ENCODE measurements at places on chromosomes 1 and 21.
A peak's percentile ranks its signal among the peaks of the same experiment; 100 is the strongest.

DNA sequence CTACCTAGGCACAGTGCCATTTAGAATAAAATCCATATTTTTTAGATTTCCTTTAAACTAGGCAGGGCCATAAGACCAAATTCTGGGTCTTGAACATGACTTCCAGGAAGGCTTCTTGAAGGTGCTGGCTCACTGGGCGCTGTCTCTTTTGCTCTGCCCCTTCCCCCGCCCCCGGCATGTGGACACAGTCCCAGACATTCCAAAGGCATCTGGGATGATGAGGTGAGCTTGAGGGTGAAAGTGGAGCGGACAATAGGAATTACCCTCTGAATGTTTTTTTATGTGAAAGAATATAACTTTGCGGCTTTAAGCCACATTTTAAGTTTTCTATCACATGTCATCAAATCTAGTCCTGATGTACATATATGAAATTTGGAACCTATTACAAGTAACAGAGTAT, 29.4 kb downstream of the RWDD3 start:
- DNase-seq = no peak

DNA sequence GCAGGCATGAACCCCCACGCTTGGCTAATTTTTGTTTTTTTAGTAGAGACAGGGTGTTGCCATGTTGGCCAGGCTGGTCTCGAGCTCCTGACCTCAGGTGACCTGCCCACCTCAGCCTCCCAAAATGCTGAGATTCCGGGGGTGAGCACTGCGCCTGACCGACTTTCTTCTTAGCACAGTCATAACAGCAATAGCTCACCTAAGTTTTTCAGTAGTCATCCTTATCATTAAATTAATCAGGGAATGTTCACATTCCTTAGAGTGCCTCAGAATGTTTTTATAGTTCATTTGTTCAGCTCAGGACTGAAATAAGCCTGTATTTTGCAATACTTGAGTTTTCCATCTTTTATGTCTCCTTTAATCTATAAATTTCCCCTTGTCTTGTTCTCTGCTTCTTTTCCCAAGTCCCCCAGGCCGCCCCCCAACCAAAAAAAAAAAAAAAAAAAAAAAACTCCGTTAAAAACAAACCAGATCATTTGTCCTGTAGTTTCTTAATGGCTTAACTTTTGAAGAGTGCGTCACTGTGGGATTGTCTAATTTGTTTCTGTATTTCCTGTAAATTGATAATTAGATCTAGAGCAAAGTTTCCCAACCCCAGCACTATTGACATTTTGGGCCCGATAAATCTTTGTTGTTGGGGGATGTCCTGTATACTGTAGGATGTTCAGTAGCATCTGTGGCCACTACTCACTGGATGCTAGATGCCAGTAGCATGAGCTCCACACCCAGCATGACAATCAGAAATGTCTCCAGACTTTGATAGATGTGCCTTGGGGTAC, 120.7 kb downstream of the ITSN1 start:
- peak; percentile 32 for DNase-seq

DNA sequence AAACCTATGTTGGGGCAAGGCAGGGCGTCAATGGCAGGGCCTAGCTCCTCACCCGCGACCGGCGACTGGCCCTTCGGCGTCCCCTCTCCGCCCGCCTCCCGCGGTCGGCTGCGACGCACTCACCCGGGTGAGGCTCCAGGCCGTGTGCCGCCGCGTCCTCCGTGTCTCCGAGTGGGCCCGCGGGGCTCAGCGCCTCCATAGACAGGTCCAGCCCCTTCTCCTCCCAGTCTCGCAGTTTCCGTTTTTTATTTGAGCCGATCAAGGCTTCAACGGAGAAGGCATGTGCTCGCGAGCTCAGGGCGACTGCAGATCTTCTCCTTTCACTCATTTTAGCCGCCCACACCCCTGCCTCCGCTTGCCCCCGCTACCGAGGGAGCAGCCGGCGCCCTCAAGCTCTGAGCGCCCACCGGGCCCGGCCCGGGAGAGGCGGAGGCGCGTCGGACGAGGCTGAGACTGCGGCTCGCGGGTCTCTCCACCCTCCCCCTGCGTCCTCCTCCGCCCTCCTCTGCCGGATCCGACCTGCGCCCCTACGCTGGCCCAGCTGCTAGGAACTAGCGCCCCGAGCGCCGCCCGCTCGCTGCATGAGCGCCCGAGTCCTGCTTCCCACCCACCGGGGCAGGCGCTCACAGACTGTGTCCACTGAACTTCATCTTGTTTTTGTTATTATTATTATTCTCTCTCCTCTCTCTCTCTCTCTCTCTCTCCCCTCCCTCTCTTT, 516 bp downstream of the TBX15 start:
- no peak for DNase-seq

- no peak for DNase-seq
These were observed 20.5 kb upstream of the NPHP4 start for GRCh38 chr1:6012529-6013318.

GRCh38 chr1:245201827-245202226, 47.0 kb downstream of the KIF26B start:
- DNase-seq = no peak

- DNase-seq = peak; percentile 5
These were observed 588 bp downstream of the FLVCR1 start for GRCh38 chr1:212858461-212859265.

DNA sequence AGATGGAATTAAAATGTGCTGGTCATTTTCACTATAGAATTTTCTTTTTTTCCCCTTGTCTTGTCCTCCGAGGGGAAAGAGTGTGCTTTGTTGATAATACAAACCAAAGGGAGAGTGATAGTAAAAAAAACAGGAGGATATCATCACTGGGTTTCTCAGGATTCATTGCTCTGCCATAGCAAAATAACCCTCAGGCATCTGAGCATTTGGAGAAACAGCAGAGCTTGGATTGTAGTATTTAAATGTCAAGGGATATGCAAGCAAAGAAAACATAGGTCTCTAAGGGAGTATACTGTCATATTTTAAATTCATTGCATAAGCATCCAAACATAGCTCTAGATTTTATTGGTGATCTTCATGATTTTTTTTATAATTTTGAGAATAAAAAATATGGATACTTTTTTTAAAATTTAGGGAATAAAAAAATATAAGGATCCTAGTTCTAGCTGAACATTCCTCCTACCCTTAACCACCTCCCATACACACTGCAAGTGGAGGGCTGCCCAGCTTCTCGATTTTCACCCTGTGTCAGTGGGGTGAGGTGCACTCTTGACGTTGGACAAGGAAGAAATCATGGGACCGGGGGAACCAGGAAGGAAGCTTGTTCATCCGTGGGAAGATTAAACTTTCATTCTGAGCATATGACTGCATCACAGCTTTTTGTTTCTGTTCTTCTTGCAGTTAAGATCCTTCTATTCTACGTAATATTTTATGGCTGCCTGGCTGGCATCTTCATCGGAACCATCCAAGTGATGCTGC, 4.4 kb downstream of the ATP1B1 start:
- DNase-seq = peak; percentile 90

DNA sequence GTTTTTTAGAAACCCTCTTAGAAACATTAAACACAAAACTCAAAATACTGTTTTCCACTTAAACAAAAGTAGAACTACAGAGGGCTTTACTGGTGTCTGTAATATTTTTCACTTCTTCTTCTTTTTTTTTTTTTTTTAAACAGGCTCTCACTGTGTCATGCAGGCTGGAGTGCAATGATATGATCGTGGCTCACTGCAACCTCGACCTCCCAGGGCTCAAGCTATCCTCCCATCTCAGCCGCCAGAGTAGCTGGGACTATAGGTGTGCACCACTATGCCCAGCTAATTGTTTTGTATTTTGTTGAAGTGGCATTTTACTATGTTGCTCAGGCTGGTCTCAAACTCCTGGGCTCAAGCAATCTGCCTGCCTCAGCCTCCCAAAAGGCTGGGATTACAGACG, 194.8 kb downstream of the DAB1 start:
- no peak for DNase-seq

GRCh38 chr1:95179205-95179986, 54.6 kb upstream of the RWDD3 start:
- no peak for DNase-seq

DNA sequence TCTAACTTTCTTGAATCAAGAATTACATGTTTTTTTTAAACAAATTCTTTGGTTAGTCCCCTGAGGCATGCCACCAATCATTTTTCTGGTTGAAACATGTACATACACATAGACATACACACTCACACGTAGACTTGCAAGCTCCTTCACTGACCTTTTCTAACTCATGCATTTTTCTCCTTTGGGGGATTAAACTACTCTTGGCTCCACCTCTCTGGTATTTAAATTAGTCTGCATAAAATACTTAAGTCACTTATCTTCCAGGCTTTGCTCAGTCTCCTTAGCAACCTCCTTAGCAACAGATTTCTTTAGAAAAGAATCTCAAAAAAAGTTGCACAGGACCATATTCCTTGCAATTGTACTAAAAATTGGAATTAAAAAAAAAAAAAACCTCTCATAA, 440.9 kb upstream of the LRRC7 start:
- peak; percentile 66 for DNase-seq

GRCh38 chr1:9680828-9681227, 29.3 kb downstream of the PIK3CD start:
- no peak for DNase-seq

DNA sequence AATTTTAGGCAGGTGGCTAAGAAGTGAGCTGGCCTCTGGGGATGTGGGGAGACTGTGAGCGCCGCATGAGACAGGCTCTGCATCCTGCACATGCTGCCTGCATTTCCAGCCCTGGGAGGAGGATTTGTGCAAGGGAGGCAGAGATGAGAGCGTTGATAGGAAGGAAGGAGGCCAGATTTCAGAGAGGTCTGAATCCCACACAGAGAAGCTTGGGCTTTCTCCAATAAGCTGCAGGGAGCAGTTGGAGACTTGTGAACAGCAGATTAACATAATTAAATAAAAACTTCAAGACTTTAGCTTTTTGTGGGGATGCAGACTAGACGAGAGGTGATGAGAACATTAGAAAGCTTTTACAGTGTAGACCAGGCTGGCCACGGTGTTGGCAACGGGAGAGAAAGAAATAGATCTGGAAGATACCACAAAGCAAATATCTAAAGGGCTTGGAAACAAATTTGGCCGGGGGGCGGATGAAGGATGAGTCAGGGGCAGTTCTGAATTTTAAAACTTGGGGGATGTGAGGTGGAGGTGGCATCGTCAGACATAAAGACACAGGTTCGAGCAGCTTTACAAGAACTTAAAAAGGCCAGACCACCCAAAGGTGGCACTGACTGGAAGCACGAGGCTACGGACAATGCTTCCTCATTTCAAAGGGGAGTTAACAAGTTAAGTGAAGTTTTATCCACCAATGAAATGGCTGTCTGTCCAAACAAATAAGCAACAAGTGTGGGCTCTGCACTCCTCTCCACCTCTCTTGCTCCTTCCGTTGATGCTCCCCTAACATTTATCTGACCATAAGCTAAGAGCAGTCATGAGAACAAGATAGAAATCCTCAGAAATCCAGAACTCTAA, 57.0 kb downstream of the HIVEP3 start:
- no peak for DNase-seq

GRCh38 chr1:156894711-156895454, 1.4 kb downstream of the PEAR1 start:
- no peak for DNase-seq

- DNase-seq = no peak
These were observed 4.5 kb upstream of the TRIM17 start for GRCh38 chr1:228420968-228421826.

GRCh38 chr1:161089251-161089924, at the start of gene NECTIN4:
NECTIN4 (minus strand) TSS chr1:161089558; CDS start chr1:161089296, 262 bp downstream.
- no peak for DNase-seq

DNA sequence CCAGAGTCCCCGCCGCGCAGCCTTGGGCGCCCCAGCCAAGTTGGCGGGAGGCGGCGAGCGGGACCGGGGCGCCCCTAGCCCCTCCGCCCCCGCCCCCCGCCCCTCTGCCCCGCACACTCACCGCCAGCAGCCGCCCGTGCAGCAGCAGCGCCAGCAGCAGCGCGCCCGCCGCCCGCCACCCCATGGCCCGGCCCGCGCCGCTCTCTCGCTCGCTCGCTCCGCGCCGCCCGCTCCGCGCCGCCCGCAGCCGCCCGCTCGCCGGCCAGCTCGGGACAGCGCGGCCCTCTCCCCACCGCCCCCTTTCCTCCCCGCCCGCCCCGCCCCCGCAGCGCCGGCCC, at the start of gene HSPG2:
TSS of gene HSPG2 (minus strand) at position 277 of the 338 bp plus-strand sequence. CDS start at position 184, 93 bp downstream.
- DNase-seq = no peak

- DNase-seq = no peak
These were observed 11.2 kb upstream of the KCNE2 start for GRCh38 chr21:34352556-34352955.

- no peak for DNase-seq
These were observed 346.2 kb upstream of the LRRC7 start for GRCh38 chr1:69221524-69221923.

DNA sequence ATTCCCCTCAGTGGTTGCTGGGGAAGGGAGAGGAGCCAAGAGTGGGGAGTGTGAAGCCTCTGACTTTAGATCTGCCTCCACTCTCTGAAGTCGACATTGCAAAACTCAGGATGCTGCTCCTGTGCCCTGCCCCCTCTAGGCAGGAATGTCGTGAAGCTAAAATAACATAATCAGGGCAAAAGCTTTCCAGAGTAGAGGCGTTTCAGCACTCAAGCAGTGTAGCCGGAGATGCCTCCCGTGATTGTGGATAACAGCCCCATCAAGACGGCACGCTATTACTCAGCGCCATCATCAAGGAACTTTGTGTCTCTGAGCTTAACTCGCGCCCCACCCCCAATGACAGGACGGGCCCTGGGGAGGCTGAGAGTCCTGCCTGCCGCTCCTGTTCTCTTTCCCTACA, 60.0 kb downstream of the FBXO2 start:
- no peak for DNase-seq

DNA sequence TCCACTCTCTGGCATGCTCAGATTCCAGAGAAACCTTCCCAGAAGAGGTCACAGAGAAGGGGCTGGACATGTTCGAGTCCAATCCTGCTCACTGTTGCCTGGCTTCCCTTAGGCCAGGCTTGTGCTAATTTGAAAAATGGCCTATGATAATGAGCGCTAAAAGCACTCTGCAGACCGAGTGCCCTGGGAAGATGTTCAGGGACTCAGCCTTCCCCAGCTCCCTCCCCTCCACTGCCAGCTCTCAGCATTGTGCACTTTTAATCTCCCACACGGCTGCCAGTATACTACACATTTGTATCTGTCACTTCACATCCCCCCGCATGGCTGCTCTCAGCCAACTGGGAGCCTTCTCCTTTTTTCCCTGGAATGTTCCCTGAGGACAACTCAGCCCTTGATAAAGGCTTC, 24.1 kb downstream of the FAM163A start:
- DNase-seq = no peak

- DNase-seq = no peak
These were observed 528.2 kb downstream of the MRPL39 start for GRCh38 chr21:25079053-25079452.

DNA sequence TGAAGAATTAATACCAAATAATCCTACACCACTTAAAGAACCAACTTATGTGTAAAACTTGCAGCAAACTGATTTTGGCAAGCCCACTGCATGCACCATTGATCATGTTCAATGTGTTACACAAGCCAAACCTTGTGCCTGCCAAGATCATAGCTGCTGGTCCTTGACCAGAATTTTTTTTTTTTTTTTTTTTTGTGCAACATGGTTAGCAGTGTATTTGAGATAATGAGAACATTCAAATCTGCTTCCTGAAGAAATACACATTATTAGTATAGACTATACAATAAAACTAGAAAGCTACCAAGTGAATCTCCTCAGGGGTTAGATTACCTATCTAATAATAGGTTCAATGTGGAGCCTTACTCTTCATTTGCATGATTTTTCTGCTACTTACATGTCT, 421.0 kb downstream of the MRPL39 start:
- no peak for DNase-seq

Data from retinal pigment epithelial cell (primary cell).